ENCODE measurements at places on chromosomes 1 and 21. TPM values are rescaled to one million over a fixed set of nuclear protein-coding genes. Genes with fewer than 3 reads are reported as not detected.

The LMX1A gene
- not detected for total RNA-seq

The ZSWIM5 gene
- total RNA-seq, result 0.68 TPM

The OR2L3 gene
- total RNA-seq, result not detected

The TAS1R1 gene
- total RNA-seq, result 0.12 TPM

The ETV3L gene
- total RNA-seq, result not detected

The CR2 gene
- total RNA-seq, result not detected

The OR10K2 gene
- not detected for total RNA-seq

The SETDB1 gene
- 27.1 TPM for total RNA-seq

The KRTAP12-2 gene
- not detected for total RNA-seq

The PERM1 gene
- total RNA-seq, result 0.12 TPM

The RGS18 gene
- total RNA-seq, result not detected

The F13B gene
- total RNA-seq, result not detected

The PLEKHN1 gene
- under 0.01 TPM for total RNA-seq

The DEPDC1 gene
- total RNA-seq, result 0.23 TPM

The DPT gene
- total RNA-seq, result 5.5 TPM

The CNIH3 gene
- 14.0 TPM for total RNA-seq

The IFFO2 gene
- 15.3 TPM for total RNA-seq

The OR2L13 gene
- not detected for total RNA-seq

The KLHL17 gene
- 5.0 TPM for total RNA-seq

The CLDN19 gene
- not detected for total RNA-seq

The KRTAP20-1 gene
- total RNA-seq, result not detected

The PDXK gene
- 217 TPM for total RNA-seq

The SLC45A3 gene
- total RNA-seq, result 0.82 TPM

The CCDC30 gene
- 0.38 TPM for total RNA-seq

The FCAMR gene
- not detected for total RNA-seq

The DNAJC6 gene
- total RNA-seq, result 1.8 TPM

The SH2D2A gene
- total RNA-seq, result 0.30 TPM

The HSPB7 gene
- total RNA-seq, result 2.5 TPM
